Activated T-cell treated with anti-CD3 and anti-CD28 coated beads, Interleukin-2, amount 50 U/mL, for 72 hours (primary cell): ENCODE measurements at places on chromosomes 12 and 14. TPM values are rescaled to one million over a fixed set of nuclear protein-coding genes. Genes with fewer than 3 reads are reported as not detected.

The FAM161B gene
- 3.1 TPM for total RNA-seq

The GYS2 gene
- total RNA-seq, result not detected

The TPPP2 gene
- not detected for total RNA-seq

The PRH2 gene
- not detected for total RNA-seq

The CD4 gene
- 141 TPM for total RNA-seq

The DTX1 gene
- 17.6 TPM for total RNA-seq

The COX14 gene
- total RNA-seq, result 50.1 TPM

The SELPLG gene
- 55.4 TPM for total RNA-seq

DNA sequence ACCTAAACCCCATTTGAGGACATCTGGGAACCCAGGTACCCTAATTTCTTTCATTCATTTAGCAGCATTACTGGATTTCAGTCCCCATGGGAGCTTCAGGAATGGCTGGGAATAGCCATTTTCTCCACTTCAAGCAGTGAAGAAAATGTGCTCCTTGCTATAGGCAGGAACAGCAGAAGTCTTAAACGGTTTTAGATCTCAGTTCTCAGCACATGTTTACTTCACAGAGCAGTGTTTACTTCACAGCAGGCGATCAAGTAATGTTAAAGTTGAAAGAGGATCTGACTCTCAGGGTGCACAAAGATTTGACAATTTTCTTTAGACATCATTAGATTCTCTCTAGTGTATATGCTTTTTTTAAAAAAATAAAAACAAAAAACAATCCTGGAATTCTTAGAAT lies 109.3 kb downstream of the TBC1D30 start:
- no peak for DNase-seq

DNA sequence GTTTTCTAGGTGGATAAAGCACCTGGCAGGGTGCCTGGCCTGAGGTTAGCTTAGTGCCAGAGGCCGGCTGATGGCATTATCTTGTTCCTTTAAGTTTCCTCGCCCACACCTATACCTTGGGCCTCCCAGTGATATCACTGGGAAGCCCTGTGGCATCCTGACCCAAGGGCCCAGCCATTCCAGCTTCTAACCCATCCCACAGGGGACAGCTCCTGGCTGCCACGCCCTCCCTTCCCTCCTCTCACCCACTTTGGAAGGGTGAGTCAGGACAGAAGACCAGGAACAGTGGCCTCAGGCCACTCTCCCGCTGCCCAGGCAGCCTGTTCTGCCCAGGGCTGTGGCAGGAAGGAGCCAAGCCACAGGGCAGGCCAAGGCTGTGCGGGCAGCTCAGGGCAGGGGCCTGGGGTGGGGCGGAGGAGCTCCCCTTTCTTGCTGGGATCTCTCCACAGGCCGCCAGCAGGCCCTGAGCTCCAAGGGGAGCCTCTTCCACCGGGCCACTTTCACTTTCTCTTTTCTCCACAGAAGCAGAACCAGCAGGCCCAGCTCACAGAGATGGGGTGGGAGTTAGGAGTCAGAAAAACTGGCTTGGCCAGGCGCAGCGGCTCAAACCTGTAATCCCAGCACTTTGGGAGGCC lies 75.1 kb downstream of the IRF2BPL start:
- peak; percentile 57 for DNase-seq

GRCh38 chr12:94235848-94236247 lies 87.5 kb downstream of the PLXNC1 start:
- no peak for DNase-seq

GRCh38 chr12:99131751-99132199 lies 486.7 kb downstream of the APAF1 start:
- DNase-seq, result no peak

- no peak for DNase-seq
These were observed 116.5 kb downstream of the PLXNC1 start for GRCh38 chr12:94264736-94265485.

- no peak for DNase-seq
These were observed 268.4 kb upstream of the FKBP4 start for GRCh38 chr12:2526371-2526770.

DNA sequence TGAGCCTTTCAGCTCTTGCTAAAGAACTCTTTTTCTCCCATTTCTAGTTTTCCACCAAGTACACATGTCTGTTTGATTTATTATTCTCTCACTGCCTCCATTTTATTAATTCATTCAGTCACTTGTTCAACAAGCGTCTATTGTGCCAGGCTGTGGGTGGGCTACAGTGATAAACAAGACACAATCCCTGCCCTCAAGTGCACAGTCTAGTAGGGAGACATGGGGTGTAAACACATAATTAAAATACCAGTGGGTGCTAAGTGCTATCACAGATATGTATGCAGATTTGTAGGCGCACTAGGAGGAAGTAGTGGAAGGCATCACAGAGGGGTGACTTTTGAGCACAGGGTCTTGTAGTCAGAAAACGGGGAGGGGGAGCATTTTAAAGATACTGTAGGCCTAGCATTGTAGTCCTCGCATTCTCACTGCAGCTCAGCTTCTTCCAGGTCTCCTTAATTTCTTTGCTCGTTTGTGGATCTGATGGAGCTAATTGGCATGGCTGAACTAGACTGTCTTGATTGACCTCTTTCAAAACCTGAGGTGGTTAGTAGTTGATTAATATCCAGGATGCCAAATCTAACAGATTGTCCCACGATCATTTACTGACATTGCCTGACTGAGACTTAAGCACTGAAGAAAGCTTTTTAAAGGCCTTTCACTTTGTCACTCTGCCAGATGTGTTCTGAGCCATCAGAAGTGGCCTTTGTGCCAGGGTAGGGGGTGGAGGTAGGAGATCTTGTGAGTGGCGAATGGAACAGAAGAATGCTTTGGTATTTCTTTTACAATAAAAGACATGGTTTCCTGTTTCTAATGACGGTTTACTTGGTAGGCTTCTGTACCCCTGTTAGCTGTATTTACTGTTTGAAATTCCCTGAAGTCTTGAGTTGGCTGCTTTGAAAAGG lies 116.9 kb downstream of the DIP2B start:
- no peak for DNase-seq

DNA sequence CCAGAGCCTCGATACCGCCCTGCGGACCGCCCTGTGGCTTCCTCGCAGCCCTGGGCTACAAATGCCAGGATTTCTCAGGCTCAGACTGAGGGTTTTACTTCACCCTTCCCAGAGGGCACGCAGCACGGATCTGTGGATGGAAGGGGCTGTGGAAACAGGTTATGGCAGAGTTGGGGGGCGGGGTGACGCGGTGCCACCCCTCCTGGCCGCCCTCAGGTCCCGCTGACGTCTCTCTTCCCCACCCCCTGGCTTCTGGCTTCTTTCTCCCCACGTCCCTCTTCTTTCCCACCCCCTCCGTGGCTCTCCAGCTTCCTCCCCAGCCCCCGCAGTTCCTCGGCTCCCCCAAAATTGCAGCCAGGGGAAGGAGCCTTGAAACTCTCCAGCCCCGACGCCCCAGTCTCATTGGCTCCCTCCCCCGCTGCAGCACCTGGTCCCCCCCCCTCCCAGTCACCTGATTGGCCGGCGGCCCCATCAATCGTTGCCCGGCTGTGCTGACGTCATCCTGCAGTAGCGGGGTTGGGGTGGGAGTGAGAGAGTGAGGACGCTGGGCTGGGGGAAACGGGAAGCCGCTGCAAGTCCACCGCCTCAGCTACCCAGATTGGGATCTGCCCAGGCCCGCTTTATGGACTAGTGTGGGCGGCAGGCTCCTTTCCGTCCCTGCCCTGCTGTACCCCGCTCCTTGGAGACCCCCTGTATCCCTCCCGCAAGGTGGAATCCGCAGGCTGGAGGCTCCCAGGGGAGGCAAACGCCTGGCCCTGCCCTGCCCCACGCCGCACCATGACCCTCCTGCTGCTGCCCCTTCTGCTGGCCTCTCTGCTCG lies at the start of gene CLSTN3:
Gene CLSTN3 (plus strand): TSS at position 500 of the 820 bp plus-strand sequence. CDS start 278 bp downstream, at position 778.
- DNase-seq, result peak; percentile 84

GRCh38 chr14:42140001-42140400 lies 533.3 kb downstream of the LRFN5 start:
- no peak for DNase-seq

DNA sequence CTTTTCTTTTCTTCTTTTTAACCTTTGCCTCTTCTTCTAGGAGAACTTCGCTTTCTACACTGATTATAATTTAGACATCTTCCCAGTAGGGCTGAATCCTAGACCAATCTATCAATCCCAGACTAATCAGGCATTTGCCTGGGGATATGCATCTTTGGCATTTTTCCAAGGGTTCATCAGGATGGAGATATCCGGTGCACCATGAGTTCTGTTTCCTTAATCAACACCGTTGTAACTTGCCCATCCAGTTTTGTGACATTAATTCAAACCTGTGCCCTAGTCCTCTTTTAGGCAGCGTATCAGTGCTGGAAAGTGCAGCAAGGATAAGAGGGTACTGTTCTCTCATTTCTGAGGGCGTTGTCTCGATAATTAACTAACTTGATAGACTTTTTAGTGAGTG lies 617 bp upstream of the MGP start:
- no peak for DNase-seq

- no peak for DNase-seq
These were observed 31.1 kb upstream of the EIF5 start for GRCh38 chr14:103302966-103303365.

- DNase-seq, result peak; percentile 43
These were observed 682 bp downstream of the CREBL2 start for GRCh38 chr12:12612358-12612757.

- DNase-seq, result peak; percentile 63
These were observed 507 bp downstream of the BAZ2A start for GRCh38 chr12:56629459-56630179.

DNA sequence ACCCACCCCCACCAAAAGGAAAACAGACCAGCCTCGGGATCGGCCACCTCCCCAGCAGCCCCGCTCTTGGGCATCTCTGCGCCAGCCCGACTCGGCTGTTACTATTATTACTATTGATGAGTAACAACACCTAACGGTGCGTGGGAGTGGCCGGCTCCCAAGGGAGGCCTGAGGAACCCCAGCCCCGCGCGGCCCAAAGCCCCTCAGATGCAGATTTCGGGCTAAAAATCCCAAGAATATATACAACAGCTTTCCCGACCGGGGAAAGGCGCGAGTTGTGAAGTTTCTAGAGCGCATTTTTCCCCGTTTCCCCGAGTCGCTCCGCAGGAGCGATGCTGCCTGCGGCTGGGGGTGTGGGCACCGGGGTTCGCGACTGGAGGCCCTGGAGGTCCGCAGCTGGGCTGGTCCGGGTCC lies 565 bp downstream of the NT5DC3 start:
- peak; percentile 38 for DNase-seq

DNA sequence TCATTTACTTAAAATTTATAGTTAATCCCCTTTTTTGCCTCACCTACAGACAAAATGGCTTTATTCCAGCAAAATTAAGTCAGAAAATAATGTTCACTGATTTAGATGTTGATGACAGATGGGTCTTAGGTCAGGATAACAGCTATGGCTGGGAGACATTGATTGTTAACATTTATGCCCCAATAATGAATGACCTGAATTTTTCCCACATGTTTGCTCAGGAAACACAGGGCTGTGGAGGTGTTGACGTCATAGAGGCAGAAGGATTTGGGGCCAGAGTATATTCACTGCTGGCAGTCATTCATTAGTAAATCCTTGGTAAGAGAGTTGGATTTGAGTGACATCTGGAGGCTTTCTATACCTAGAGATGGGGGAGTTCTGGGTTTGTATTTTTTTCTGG lies 121.3 kb downstream of the PDE3A start:
- no peak for DNase-seq

DNA sequence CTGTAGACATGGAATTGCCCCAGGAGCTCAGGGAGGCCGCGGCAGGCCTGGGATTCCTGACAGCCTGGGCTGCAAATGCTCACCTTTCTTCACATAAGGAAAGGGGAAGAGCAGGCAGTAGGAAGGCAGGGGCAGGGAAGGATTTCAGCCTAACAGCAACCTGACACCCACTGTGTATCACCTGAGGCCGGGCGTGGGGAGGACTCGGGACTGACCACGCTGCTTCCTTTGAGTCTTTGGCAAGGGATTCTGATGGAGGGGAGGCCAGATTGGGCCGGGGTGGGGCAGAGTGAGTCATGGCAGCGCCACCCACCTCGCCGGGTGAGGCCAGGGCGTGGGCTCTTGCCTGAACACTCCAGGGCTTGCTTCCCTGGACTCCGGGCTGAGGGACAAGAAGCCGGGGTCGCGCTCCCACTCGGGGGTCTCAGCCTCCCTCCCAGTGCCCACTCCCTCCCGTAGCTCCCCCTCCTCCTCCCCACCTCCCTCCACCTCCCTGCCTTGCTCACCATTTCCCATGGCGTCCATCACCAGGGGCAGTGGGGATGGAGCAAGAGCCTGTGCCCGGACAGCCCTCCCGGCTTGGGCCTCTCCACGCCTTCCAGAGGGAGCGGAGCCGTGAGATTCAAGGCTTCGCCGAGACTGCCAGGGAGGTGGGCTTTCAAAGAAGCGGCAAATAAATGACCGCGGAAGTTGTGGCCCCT lies 247.9 kb upstream of the RTL1 start:
- DNase-seq, result no peak

DNA sequence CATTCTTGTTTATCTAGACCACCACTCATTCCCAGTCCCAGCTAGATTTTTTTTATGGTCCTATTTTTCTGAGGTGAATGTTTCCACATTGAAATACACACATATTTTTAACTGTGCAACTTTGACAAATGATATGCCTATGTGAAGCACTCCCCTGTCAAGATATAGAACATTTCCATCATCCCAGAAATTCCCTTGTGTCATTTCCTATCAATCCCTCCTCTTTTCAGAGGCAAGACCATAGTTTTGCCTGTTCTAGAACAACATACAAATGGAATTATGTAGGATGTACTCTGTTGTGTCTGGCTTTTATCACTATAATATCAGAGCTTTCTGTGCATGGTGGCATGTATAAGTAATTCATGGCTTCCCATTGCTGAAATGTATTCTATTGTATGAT lies 32.7 kb downstream of the TMEM19 start:
- no peak for DNase-seq

- DNase-seq, result no peak
These were observed 29.1 kb downstream of the OSBPL8 start for GRCh38 chr12:76530516-76530915.

- peak; percentile 39 for DNase-seq
These were observed at the start of gene PGF for GRCh38 chr14:74955229-74956026. PGF (minus strand) TSS chr14:74955597; CDS start chr14:74955242, 355 bp downstream.

DNA sequence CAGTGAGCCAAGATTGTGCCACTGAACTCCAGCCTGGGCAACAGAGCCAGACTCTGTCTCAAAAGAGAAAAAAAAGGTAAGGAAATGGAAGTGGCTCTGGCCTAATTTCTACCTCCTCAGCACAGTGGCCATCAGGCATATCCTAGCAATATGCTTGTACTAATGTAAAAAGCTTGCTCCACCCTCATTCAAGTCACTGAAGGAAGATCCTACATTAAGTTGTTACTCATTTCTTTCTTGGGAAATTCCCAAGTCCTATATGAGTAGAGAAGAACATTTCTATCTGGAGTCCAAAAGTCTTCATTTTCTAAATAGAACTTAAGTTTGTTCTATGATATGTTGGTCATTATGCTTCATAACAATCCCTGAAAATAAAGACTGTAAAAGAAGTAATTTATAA lies 67.3 kb upstream of the HOXC13 start:
- no peak for DNase-seq

DNA sequence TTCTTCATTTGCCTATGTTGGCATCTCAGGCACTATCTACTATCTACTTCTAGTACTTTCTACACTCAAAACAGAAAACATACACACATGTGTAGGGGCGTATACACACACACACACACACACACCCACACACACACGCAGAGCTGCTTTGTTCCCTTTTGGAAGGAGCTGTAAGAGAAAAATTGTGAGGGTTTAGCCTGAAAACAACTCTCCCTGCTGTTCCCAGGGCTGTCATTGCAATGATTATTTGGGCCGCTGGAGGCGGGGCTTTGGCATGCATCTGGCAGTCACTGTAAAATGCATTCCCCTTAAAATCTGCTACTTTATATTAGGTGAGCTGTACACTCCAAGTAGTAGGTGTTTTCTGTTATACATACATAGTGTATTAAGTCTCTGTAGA lies 29.1 kb upstream of the SLC38A2 start:
- no peak for DNase-seq
